ENCODE measurements at places on chromosomes 1 and 21. TPM values are rescaled to one million over a fixed set of nuclear protein-coding genes. Genes with fewer than 3 reads are reported as not detected.

The ERICH3 gene
- total RNA-seq = 16.7 TPM

The SPRR2B gene
- not detected for total RNA-seq

The ADORA3 gene
- 1.6 TPM for total RNA-seq

The AMY2A gene
- not detected for total RNA-seq

GRCh38 chr1:170917373-170917772 is 18.0 kb upstream of the MROH9 start:
- no peak for DNase-seq

DNA sequence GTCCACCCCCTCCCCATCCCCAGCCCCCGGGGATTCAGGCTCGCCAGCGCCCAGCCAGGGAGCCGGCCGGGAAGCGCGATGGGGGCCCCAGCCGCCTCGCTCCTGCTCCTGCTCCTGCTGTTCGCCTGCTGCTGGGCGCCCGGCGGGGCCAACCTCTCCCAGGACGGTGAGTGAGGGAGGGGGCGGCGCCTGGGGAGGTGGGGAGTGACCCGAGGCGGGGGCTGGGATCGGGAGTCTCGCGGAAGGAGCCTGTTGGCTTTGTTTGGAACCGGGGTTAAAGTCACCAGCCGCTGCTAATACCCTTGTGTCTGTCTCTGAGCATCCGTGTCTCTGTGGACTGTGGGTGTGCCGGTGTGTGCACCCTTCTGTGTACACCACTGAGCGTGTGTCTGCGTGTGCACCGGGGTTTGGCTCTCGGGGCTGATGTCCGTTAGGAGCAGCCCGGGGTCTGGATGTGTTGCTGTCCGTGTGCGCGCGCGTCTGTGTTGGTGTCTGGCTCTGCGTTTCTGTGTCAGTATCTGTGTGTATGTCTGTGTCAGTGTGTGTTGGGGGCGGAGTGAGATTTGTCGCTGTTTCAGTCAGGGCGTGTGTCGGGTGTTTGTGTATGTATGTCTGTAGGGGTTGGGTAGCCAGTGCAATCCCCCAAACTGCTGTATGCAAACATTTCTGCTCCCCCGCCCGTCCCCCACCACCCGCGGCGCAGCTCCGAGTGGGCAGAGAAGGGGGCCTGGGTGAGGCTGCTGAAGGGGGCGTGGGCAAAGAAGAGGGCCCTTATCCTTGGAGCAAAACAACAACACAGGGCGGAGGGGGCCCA is 480 bp downstream of the CADM3 start:
- DNase-seq = peak; percentile 35

DNA sequence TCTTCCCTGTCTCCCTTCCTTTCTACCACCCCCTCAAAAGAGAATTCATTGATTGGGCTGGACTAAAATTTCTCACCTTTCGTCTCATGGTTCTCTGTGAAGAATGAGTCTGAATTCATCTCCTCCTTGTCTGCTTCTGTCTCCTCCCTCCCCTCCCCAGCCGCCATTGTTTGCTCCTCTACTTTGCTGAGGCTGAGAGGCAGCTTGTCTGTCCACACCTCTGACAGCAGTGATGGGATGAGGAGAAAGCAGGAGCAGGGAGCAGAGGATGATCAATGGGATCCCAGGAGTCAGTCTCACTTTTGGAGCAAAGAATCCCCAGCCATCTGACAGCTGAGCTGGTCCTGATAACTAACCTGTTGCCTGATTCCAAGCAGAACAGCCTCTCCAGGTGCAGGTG is 2.5 kb downstream of the ILDR2 start:
- no peak for DNase-seq
